ENCODE measurements at places on chromosomes 1 and 21.

DNA sequence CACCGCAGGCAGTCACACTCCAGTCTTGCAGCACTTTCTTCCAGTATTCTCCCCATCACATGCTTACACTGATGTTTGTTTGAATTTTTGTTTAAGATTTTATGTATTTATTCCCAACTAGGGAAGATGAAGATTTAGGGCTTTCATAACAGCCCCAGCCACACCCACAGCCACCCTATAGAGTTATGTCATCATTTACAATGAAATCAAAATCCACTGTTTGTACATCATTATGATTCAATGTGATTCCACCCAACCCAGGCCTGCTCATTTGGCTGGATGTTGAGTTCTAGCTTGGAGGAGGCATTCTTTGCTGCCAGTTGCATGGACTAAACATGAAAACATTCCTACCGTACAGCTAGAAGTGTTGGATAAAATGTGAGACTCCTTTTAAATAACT lies 35.8 kb downstream of the RIPK4 start:
- DNase-seq: no peak

GRCh38 chr1:89545264-89546038 lies 20.8 kb downstream of the LRRC8B start:
- DNase-seq: no peak

- DNase-seq: no peak
Measured at GRCh38 chr1:22431965-22432364, 19.7 kb upstream of the ZBTB40 start.

DNA sequence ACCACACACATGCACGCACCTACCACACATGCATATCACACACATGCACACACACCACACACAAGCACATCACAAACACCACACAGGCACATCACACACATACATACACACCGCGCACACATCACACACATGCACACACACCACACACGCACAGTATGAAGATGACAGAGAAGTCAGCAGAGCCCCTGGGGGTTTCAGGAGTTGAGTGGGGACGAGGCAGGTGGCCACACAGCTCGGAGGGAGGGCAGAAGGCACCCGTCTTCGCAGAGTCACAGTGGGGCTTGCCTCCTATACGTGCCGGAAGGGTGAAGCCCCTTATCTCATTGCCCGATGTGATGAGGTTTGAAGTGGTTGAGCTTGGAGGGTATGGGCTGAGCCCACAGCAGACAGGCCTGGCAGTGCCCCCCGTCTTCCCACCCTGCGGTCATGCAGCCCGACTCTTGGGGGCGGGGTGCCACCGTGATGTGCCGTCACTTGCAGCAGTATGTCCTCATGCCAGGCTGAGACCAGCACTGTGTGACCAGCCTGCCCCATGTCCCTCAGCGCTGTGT lies 9.9 kb downstream of the PDE9A start:
- DNase-seq: no peak

DNA sequence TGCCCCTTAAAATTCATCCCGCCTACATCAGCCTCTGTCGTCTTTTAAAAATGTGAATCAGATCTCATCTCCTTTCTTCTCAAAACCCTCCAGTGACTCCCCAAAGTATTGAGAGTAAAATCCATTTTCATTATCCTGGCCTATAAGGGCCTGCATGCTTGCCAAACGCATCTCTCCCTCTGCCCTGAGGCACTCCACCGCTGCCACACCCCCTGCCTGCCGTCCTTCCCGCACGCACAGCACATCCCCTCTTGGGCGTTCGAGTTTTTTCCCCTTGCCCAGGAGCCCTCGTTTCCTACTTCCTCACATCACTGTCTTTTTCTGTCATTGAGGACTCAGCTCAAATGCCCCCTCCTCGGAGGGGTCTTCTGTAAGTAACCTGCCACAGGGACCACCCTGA lies 53.3 kb upstream of the MTR start:
- no peak for DNase-seq

- DNase-seq: no peak
Measured at GRCh38 chr1:223009406-223009805, 133.6 kb downstream of the TLR5 start.

GRCh38 chr1:218330043-218330623 lies 15.0 kb upstream of the TGFB2 start:
- no peak for DNase-seq

GRCh38 chr1:8782001-8782620 lies 35.3 kb downstream of the RERE start:
- DNase-seq: no peak

DNA sequence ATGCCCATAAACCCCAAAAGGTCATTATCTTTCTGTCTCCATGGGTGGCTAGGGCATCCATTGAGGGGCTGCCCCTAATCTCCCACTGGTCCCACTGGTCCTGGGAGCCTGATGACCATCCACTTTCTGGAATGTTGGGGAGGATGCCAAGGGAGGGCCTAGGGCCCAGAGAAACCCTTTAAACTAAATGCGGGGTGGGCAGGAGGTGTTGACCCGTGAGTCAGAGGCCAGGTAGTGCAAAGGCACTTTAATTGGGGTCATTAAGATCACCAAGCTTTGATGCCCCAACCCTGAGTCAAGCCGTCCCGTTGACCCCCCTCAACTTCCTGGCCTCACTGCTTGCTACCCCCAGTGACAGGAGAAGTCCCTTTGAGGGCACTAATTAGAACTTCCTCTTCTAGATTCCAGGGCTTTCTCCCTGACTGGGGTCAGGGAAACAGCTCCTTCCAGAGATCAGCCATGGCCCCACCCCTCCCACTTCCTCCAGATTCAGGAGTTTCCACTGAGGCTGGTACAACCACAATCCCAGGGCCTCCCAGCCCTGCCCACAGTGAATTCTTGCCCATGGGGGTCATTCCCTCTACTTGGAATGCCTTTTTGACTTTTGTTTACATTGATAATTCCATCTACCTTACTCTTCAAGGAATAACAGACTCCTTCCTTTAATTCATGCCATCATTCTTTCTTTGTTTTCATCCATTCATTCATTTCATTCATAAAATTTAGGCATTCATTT lies 15.5 kb upstream of the SERINC2 start:
- DNase-seq: no peak

DNA sequence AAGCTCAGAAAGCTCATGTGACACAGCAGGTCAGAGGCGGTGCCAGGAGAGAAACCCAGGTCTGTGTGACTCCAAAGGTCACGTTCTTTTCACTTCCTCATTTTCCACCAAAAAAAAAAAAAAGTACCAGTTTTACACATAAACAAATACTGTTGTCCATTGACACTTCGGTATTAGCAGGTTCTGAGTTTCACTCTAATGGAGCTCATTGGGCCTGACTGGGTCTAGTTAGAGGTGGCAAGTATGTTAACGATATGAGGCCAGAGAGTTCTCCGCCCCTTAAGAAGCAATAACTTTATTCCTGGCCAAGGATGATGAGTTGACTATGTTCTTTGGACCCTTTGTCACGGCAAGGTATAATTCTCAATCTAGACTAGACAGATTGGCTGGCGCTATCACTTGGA lies 30.0 kb upstream of the SDE2 start:
- DNase-seq: no peak

GRCh38 chr1:9465640-9466039 lies 73.6 kb upstream of the SLC25A33 start:
- DNase-seq: no peak

DNA sequence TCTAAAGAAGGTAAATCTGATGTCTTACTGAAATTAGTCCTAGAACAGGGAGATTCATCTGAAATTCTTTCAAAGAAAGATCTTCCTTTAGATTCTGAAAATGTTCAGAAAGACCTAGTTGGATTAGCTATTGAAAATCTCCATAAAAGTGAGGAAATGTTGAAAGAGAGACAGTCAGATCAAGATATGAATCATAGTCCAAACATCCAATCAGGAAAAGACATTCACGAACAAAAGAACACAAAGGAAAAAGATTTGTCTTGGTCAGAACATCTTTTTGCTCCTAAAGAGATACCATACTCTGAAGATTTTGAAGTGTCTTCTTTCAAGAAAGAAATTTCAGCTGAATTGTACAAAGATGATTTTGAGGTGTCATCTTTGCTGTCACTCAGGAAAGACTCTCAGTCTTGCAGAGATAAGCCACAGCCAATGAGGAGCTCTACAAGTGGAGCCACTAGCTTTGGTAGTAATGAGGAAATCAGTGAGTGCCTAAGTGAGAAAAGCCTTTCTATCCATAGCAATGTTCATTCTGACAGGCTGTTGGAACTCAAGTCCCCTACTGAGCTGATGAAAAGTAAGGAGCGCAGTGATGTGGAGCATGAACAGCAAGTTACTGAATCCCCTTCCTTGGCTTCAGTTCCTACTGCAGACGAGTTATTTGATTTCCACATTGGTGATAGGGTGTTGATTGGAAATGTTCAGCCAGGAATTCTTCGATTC lies 61.6 kb upstream of the QSOX1 start:
- DNase-seq: no peak

GRCh38 chr1:25049190-25049589 lies 119.1 kb upstream of the RUNX3 start:
- no peak for DNase-seq

- no peak for DNase-seq
Measured at GRCh38 chr1:152225678-152226077, 1.7 kb upstream of the HRNR start.

GRCh38 chr1:8256321-8256720 lies 61.6 kb upstream of the SLC45A1 start:
- no peak for DNase-seq

GRCh38 chr1:244796719-244797406 lies 38.6 kb upstream of the COX20 start:
- DNase-seq: peak; percentile 18

DNA sequence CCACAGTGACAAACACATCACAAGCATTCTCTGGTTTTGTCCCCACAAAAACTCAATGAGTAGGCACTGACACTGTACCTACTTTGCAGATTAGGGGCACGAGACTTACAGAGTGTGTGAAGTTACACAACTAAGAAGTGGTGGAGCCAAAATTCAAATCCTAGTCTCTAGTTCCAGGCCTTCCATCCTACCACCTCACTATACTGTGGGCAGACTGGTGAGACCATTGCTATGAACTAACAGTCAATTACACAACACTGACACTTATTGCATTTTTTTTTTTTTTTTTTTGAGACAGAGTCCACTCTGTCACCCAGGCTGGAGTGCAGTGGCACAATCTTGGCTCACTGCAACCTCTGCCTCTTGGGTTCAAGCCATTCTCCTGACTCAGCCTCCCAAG lies 71.4 kb downstream of the KCNN3 start:
- no peak for DNase-seq

DNA sequence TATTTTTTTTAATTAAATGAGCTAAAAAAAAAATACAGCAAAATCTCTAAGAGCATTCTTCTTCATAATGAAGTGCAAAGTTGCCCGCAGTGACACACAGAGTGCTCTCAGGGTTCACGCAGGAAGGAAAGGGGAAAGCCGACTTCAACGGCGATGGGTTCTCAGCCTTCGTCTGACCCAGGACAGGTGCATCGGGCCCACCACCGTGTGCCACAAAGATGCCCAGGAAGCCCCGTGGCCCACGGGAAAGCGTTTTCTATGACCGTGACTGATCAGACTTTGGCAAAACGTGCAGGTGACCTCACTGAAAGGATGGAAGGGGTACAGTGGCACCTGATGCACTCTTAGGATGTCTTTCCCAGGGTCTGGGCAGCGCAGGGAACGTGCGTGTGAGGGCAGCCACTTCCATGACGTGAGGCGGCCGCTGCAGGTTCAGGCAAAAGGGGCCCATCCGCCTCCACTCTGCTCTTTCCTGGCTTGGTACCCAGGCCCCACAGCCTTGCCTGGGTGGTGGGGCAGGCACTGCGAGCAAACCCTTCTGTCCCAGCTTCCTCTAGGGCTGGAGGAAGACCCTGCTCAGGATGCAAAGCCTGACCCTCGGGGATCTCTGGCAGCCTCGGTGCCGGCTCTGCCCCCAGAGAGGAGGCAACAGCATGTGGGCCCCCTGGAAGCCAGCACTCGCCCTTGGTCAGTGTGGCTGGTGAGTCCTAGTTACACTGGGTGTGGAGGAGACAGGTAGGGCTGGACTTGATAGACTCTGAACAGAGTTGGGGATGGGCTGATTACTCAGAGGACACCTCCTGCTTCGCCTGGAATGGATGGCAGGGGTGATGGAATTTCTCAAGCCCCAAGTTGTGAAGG lies 8.3 kb downstream of the LRRC47 start:
- no peak for DNase-seq

DNA sequence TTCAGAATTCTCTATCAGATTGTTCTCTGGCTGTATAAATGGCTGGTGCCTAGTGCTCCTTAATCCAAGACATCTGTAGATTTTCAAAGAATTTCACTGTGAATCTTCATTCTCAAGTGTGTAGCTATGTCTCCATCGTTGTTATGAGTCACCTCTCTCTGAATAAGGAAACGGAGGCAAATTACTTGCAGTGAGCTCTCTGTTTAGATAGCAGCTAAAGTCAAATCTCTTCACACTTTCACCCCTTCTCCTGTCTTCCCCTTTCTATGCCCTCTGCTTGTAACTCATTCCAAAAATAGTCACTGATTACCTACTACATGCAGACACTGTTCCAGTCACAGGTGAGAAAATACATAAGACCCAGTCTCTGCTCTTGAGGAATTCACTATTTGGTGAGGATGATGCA lies 39.7 kb downstream of the CHML start:
- no peak for DNase-seq

DNA sequence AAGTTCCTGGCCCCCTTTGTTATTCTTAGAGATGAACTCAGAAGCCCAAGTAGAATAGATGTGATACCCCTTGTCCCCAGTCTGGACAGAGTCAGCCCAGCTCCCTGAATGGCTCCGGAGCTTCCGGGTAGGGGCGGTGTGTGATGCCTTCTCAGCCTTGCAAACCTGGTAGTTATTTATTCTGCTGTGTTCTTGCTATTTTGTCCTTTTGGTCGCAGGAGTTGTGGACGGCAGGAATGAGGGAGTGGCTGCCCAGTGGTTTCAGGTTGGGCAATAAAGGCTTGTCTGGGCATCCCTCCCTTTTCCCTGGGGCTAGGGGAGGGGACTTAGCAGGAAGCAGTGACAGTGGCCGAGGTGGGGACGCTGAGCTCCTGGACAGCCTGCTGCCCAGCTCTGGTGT lies 2.8 kb downstream of the PTPRU start:
- no peak for DNase-seq

- DNase-seq: no peak
Measured at GRCh38 chr1:185050823-185051451, 5.6 kb downstream of the RNF2 start.

DNA sequence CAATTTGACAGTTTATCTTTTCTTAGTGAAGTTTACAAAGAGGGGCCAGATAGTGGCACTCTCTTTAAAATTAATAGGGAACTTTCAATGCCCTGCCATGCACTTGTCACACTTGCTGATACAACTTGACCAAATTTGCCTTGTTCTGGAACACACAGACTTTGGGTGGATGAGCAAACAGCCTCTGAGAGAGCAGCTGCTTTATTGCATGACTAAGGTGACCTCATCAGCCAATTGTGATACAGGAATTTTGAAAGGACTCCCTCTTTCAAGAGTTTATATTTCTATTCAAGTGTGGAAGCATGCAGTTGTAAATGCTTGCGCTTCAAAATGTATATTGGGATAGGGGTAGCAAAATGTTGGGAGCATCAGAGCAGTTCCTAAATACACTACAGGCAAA lies 2.1 kb upstream of the RGS1 start:
- DNase-seq: no peak

- no peak for DNase-seq
Measured at GRCh38 chr1:167169642-167170041, 51.0 kb upstream of the POU2F1 start.

GRCh38 chr1:36286802-36287201 lies 19.4 kb upstream of the SH3D21 start:
- no peak for DNase-seq

All from stimulated activated CD4-positive, alpha-beta T cell treated with anti-CD3 and anti-CD28 coated beads, Interleukin-1b, Interleukin-23, amount 100 ng/mL, for 24 hours (primary cell).